ENCODE measurements at places on chromosomes 13 and 19.
A peak's percentile ranks its signal among the peaks of the same experiment; 100 is the strongest.

GRCh38 chr19:8578642-8579265 is 1.5 kb upstream of the MYO1F start:
- peak; percentile 26 for DNase-seq

DNA sequence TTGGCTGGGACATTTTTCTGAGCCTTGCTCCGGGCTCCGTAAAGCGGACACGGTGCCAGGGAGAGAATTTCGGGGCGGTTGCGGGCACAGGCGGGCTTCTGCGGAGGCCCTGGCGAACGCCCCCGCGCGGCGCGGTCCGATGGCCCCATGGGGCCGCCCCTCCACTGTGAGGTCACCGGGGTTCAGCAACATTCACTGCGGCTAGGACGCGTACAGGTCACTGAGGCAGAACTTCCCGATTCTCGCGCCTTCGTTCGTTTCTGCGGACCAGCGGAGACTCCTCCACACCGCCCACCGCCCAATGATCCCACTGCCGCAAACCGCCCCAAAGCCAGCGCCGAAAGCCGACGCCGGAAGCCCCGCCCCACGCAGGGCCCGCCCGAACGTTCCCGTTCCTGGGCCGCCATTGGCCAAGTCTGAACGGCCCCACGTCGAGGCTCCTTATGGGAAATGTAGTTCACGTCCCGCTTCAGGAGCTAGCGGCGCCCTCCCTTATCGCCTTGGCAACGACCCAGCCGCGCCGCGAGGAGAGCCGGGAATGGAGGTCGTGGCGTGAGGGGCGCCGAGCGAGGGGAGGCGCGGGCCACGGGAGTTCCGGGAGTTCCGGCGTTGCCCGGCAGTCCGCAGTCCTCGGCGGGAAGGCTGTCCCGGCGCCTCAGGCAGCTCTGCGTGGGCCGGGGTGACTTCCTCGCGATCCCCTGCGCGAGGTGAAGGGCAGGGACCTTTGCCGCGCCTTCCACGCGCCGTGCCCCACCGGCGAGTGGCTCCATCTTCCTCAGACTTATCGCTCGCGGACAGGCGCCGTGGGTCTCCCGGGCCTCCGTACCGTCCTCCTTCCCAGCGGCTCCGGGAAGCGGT is at the start of gene ZNF584:
Gene ZNF584 (plus strand): TSS at position 498 of the 858 bp plus-strand sequence. CDS start 499 bp downstream, outside the sequence.
- peak; percentile 95 for DNase-seq

DNA sequence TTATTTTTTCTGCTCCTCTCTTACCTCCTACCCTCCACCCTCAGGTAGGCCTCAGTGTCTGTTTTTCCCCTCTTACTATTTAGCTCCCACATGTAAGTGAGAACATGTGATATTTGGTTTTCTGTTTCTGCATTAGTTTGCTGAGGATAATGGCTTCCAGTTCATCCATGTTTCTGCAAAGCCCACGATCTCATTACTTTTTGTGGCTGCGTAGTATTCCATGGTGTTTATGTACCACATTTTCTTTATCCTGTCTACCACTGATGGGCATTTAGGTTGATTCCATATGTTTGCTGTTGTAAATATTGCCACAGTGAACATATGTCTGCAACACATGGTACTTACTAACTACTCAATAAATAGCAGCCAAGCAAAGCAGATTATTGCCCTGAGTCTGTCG is 56.8 kb downstream of the DNAJC15 start:
- DNase-seq = no peak

DNA sequence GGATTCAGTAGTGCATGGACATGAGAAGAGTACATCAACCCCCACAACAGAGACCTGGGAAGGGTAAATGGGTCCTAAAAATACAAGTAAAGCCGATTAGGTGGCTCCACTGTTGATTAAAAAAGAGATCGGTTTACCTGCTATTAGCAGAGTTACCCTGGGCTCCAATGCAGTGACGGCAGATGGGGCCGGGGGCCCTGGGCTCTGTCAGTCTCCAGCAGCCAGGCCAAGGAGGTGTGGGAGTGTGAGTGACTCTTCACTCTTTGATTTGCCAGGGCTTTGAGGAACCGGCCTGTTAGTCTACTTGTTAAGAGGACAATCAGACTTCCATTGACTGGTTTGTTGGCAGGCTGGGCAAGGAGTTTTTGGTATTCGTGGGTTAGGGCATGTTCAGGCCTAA is 1368.7 kb downstream of the UQCRFS1 start:
- DNase-seq = no peak

- DNase-seq = no peak
These were observed 34.4 kb downstream of the STARD13 start for GRCh38 chr13:33251131-33251661.

- no peak for DNase-seq
These were observed 1440.5 kb upstream of the SPRY2 start for GRCh38 chr13:81781471-81781870.

GRCh38 chr19:17680230-17680722 is 7.9 kb downstream of the UNC13A start:
- DNase-seq = no peak

- no peak for DNase-seq
These were observed 121.7 kb downstream of the POSTN start for GRCh38 chr13:37476874-37477273.

GRCh38 chr19:29531458-29532025 is 5.7 kb downstream of the VSTM2B start:
- no peak for DNase-seq

GRCh38 chr13:114106526-114106925 is 25.9 kb downstream of the RASA3 start:
- DNase-seq = no peak

GRCh38 chr13:85665286-85665685 is 133.9 kb downstream of the SLITRK6 start:
- no peak for DNase-seq

DNA sequence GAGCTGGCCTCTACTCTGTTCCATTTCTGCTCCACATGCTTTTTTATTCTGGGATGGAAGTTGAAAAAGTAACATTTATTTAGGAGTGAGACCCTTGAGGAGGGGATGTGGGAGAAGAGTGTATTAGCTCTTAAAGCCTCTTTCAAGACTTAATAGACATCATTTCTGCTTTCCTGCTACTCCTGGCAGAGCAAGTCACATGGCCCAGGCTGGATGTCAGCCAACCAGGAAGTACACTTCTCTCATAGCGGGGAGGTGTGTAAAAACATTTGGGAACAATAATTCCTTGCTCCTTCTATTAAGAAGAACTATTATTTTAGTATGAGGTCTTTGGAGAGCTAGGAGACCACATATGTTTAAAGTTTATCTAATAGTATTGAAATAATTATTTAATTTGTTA is 40.6 kb upstream of the FAM216B start:
- no peak for DNase-seq

GRCh38 chr19:53466726-53467484 is 628 bp upstream of the ZNF813 start:
- no peak for DNase-seq

GRCh38 chr13:76775088-76775740 is 111.0 kb downstream of the KCTD12 start:
- DNase-seq = no peak

DNA sequence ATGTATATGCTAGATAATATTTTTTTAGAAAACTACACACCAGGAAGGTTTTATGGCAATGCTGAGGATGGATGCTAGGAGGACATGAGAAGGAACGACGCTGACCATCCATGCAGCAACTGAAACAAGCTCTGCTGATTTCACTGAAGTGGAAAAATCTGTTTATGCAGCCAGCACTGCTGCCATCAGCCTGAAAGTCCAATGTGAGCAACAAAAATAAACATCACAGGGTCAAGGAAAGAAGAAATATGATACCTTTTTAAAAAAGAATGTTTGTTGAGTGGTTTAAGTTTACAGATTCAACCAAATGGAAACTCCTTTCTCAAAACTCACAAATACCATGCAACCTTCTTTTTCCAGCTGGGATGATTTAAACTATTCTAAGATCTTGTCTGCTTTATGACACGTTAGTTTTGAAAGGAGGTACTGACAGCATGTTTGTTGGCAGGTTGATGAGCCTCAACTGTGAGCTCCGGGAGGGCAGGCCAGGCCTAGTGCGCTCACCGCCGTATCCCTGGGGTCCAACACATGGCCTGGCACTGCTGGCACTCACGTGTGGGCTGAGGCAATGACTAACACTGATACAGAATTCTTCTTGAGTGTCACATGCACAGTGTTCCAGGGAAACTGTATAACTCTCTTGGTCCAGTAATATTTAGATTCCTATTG is 46.8 kb downstream of the LATS2 start:
- no peak for DNase-seq

DNA sequence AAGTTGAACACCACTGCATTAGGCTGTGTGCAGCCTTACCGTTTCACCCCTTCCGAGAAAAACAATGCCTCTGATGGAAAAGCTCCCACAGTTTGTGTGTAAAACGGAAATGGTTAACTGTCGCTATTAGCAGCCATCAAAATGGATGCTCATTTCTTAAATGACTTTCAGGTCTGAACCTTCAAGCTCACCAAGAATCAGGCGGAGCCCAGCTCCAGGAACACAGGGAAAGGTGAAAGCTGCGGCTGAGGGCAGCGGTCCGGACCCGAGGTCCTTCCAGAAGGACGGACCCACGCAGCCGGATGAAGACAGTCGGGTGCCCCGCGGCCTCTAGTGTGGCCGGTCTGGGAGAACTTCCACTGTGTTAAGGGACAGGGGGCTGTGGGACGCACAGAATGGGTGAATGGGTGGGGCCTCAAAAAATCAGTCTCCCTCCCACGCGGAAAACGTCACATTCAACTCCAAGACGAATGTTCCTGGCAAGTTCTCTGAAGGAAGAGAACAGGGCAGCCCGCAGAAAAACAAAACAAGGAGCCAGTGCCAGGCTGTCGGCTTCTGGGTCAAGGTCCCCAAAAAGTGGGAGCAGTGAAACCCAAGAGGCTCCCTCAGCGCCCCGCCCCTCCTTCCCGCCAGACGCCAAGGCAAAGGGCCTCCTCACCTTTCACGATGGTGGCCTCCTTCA is 4.9 kb downstream of the IRS2 start:
- no peak for DNase-seq

DNA sequence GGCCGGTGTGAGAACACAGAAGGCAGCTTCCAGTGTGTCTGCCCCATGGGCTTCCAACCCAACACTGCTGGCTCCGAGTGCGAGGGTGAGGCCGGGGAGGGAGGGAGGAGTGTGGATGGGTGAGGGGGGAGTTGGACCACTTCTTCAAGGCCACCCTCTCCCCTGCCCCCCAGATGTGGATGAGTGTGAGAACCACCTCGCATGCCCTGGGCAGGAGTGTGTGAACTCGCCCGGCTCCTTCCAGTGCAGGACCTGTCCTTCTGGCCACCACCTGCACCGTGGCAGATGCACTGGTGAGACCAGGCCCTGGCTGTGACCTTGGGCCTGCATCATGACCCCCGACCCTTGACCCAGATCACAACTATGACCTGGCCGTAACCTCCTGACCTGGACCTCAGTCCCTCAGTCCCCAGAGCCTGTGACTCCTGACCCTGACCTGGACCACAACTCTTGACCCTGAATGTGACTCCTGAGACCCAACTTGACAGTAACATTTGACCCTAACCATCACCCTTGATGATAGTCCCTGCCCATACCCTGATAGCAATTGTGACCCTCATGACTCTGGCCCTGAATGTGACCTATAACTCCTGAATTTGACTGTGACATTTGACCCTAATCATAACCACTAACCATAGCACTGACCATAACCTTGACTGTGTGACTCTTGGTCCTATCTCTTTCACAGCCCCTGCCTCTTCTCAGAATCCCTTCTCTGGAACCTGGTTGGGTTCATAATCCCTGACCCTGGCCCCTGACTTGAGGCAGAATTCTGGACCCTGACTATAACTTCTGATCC is 10.9 kb downstream of the LTBP4 start:
- no peak for DNase-seq

DNA sequence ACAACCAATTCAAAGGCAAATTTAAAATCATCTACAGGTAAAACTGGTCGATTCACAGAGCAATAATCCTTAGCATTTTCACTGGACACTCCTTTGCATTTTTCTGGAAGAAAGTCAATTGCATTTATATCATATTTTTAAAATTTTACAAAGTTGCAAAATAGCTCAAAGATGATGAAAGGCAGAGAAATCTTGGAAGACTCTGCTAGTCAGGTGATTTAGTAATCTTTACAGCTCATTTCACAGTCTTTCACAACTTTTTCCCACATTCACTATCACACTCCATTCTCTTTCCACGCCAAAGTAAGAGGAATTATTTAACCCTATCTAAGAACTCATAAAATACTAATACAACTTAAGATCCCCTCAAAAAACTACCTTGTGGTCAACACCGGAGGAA is 1063.8 kb downstream of the EFNB2 start:
- no peak for DNase-seq

- DNase-seq = no peak
These were observed 545 bp downstream of the BTBD2 start for GRCh38 chr19:2014731-2015607.

- no peak for DNase-seq
These were observed 106.0 kb downstream of the RAP2A start for GRCh38 chr13:97539651-97540610.

DNA sequence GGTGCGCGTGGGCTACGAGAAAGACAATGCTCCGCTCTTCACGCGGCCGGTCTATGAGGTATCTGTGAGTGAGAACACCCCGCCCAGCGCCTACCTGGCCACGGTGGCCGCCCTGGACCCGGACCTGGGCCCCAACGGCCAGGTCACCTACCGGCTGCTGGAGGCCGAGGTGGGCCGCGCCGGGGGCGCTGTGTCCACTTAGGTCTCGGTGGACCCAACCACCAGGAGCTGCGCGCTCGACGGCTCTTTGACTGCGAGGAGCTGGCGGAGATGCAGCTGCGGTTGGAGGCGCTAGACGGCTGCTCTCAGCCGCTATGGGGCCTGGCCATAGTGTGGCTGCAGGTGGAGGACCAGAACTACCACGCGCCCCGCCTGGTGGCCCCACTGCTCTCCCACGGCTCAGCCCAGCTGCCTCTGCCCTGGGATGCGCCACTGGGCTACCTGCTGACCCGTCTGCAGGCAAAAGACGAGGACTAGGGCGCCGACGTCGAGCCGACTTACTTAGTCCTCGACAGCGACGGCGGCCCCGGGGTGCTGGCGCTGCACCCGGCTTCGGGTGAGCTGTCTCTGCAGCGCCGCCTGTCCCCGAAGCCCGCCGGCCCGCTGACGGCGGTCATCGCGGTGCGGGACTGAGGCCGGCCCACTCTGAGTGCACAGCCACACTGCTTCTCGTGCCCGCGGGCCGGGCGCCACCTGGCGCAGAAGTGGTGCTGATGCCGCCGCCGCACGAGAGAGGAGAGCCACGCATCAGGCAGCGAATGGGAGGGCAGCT is 173.0 kb downstream of the OLFM4 start:
- no peak for DNase-seq

GRCh38 chr19:51783372-51783771 is 11.6 kb upstream of the FPR3 start:
- DNase-seq = no peak

DNA sequence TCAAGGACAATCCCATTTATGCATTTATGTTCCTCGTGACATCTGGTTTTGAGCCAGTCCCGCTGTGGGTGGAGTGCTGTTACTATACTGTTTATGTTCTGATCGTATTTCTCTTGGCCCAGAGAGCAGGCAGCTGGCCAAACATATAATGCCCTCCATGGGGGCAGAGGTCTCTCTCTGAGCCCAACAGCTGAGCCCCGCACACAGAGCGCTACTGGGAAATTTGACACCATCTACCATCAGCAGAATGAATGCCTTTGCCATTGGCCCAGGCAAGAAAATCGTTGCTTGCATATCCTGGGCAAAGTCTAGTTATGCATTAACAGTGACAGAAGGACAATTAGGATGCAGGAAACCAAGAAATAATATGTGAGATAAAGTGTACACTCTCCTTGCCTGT is 126.8 kb upstream of the CACNA1A start:
- DNase-seq = peak; percentile 94

- no peak for DNase-seq
These were observed 155.1 kb upstream of the ARGLU1 start for GRCh38 chr13:106723036-106723435.

Measured in NCI-H774 (cell line).